ENCODE measurements at places on chromosomes 2 and 18. TPM values are rescaled to one million over a fixed set of nuclear protein-coding genes. Genes with fewer than 3 reads are reported as not detected.

Gene LRRC30
- total RNA-seq: not detected

Gene AFF3
- total RNA-seq: 12.8 TPM

Gene ASB18
- total RNA-seq: not detected

- H3K4me1 ChIP-seq: no peaks in the 10 kb centered on the region
- H3K4me3 ChIP-seq: no peak overlapping the region
- H3K27ac ChIP-seq: no peak overlapping the region
- H3K36me3 ChIP-seq: no peaks in the 10 kb centered on the region
Measured at GRCh38 chr18:67402543-67402942, 114.0 kb downstream of the DSEL start.

- H3K27ac ChIP-seq: peak overlapping the region; percentile 98
- H3K4me1 ChIP-seq: peaks cover 13% of the 10 kb centered on the region
- peak overlapping the region; percentile 87 for H3K4me3 ChIP-seq
- no peaks in the 10 kb centered on the region for H3K36me3 ChIP-seq
Measured at GRCh38 chr2:38376346-38377049, 575 bp downstream of the ATL2 start.

- DNase-seq: no peak
- no peaks in the 10 kb centered on the region for H3K27me3 ChIP-seq
- no peak overlapping the region for H3K27ac ChIP-seq
- no peaks in the 10 kb centered on the region for H3K4me1 ChIP-seq
Measured at GRCh38 chr2:169050476-169051240, 18.7 kb upstream of the DHRS9 start.

- H3K4me3 ChIP-seq: no peak overlapping the region
- no peaks in the 10 kb centered on the region for H3K4me1 ChIP-seq
- no peak for DNase-seq
- no peaks in the 10 kb centered on the region for H3K36me3 ChIP-seq
- H3K27me3 ChIP-seq: no peaks in the 10 kb centered on the region
- no peak overlapping the region for H3K27ac ChIP-seq
Measured at GRCh38 chr18:3346487-3346886, 84.6 kb downstream of the MYL12B start.

GRCh38 chr18:396251-396555 lies 104.3 kb downstream of the COLEC12 start:
- peaks cover 12% of the 10 kb centered on the region for H3K4me1 ChIP-seq
- H3K27me3 ChIP-seq: no peaks in the 10 kb centered on the region
- no peak for DNase-seq

DNA sequence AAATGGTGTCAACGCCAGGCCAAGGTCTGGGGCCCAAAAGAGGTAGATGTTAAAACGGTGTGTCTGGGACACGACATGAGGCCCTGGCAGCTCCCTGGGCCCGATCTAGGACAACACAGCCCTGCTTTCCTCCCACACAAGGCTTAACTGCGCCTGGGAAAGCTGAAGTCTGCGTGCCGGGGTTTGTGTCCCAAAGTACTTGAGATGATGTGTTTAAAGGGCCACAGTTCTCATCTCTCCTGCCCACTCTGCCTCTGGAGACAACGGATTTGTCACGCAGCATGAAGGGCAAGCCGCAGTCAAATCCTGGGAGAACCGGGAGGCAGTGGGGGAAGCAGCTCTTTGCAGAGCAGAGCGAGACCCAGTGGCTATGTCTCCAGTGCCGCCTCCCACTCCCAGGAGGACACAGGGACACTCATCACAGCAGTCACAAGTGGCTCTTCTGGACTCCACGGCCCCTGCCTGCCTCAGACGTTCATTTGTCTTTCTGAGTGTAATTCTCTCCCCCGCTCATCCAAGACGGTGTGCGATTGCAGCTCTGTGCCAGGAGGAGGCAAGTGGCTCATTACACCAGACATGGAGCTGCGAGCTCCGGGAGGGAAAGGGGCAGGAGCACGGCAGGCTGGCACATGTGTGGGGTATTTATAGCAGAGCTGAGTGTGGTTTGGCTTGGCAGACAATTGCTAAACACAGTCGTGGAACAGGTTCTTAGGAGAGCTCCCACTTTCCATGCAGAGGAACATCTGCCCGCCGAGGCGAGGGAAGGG lies 57.7 kb upstream of the SEMA4C start:
- H3K36me3 ChIP-seq: no peaks in the 10 kb centered on the region
- H3K4me3 ChIP-seq: no peak overlapping the region
- DNase-seq: peak; percentile 17
- no peak overlapping the region for H3K27ac ChIP-seq

Gene CDH2
- total RNA-seq: 267 TPM

DNA sequence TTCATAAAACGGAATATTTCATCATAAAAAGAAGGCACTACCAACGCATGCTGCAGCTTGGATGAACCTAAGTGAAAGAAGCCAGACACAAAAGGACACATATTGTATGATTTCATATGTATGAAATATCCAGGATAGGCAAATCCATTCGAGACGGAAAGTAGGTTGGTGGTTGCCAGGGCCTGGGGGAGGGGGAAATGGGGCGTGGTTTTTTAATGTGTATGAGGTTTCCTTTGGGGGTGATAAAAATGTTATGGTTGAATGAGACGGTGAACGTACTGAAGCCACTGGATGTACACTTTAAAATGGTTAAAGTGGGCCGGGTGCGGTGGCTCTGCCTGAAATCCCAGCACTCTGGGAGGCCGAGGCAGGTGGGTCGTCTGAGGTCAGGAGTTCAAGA lies 20.0 kb upstream of the SPATA3 start:
- peaks cover 4% of the 10 kb centered on the region for H3K4me1 ChIP-seq
- H3K36me3 ChIP-seq: no peaks in the 10 kb centered on the region
- no peaks in the 10 kb centered on the region for H3K27me3 ChIP-seq
- H3K27ac ChIP-seq: no peak overlapping the region

- H3K4me1 ChIP-seq: no peaks in the 10 kb centered on the region
- peaks cover 3% of the 10 kb centered on the region for H3K36me3 ChIP-seq
- H3K27ac ChIP-seq: no peak overlapping the region
- no peak overlapping the region for H3K4me3 ChIP-seq
- no peaks in the 10 kb centered on the region for H3K27me3 ChIP-seq
Measured at GRCh38 chr2:128103407-128103806, 12.4 kb downstream of the UGGT1 start.

Gene NEUROD1
- not detected for total RNA-seq

DNA sequence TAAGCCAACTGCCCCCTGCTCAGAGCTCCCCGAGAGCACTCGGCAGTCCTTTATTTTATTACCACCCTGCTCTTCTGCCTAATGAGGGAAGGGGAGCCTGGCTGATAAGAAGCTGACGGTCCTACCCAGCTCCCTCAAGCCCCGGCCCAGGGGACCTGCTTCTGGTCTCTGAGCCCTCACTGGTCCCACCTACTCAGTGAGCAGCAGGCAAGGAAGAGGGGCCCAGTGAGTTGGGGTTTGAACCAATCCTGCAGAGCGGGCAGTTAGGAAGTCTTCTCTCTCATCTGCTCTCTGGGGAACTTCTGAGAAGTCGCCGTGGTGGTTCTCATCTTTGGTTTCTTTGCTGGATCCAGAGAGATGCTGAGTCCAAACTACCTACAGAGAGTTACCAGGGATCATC lies 218.9 kb downstream of the NDUFA10 start:
- H3K4me3 ChIP-seq: no peak overlapping the region
- H3K27ac ChIP-seq: no peak overlapping the region
- H3K4me1 ChIP-seq: no peaks in the 10 kb centered on the region
- no peak for DNase-seq

GRCh38 chr2:105144941-105145300 lies 96.6 kb upstream of the GPR45 start:
- no peaks in the 10 kb centered on the region for H3K36me3 ChIP-seq
- no peaks in the 10 kb centered on the region for H3K4me1 ChIP-seq
- no peak for DNase-seq
- no peak overlapping the region for H3K27ac ChIP-seq

DNA sequence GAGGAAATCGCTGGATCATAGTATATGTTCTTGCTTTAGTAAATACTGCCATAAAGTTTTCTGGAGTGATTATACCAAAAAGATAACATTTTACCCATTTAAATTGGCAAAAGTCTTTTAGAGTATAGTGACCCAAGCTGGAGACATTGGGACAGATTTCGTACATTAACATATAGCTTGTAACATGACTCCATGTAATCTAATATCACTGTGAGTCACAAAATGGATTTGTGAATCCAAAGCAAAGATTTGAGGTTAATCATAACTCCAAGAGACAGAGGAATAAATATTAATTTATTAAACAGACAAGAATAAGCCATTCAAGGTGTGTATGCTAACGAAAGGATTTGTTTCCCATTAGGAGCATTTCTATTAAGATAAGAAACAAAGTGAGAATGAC lies 45.0 kb upstream of the RMP24 start:
- H3K27me3 ChIP-seq: no peaks in the 10 kb centered on the region
- H3K36me3 ChIP-seq: no peaks in the 10 kb centered on the region
- no peak overlapping the region for H3K27ac ChIP-seq
- DNase-seq: no peak
- no peak overlapping the region for H3K4me3 ChIP-seq

DNA sequence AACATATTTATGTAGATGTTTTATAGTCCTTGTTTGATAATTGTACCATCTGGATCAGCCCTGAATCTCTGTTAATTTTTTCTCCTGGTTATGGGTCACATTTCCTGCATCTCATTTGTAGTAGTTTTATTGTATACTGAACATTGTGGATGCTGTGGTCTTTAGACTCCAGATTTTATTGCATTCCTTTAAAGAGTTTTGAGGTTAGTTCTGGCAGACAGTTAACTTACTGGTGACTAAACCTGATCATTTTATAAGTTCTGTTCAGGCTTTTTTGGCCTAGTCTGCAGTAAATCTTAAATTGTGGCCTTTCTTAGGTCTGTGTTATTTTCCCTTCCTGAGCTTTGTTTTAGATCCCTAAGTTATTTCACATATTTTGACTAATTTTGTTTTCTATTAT lies 84.3 kb downstream of the FANCL start:
- H3K4me3 ChIP-seq: no peak overlapping the region
- H3K27ac ChIP-seq: no peak overlapping the region
- peaks cover 29% of the 10 kb centered on the region for H3K36me3 ChIP-seq
- no peaks in the 10 kb centered on the region for H3K4me1 ChIP-seq

DNA sequence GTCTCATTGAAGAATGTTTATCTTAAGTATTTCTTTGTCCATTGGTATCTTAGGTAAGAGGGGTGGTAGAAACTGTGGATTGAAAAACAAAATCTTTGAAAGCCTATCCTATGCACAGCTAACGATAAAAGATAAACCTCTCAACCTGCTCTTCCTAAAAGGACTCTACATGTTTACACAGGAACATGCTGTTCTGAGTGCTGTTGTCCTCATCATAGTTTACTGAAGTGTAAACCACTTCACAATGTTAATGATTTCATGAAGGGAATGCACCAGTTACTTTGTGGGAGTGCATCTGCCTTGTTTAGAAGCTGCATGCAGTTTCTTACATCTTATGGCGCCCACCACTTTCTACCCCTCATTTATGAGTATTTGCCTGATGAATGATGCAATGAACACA lies 1.2 kb downstream of the ACMSD start:
- no peaks in the 10 kb centered on the region for H3K4me1 ChIP-seq
- no peaks in the 10 kb centered on the region for H3K27me3 ChIP-seq
- H3K36me3 ChIP-seq: no peaks in the 10 kb centered on the region

GRCh38 chr2:32804205-32804604 lies 142.5 kb upstream of the LTBP1 start:
- H3K4me1 ChIP-seq: peaks cover 26% of the 10 kb centered on the region
- H3K27ac ChIP-seq: peak overlapping the region; percentile 59
- H3K4me3 ChIP-seq: no peak overlapping the region
- no peaks in the 10 kb centered on the region for H3K27me3 ChIP-seq
- DNase-seq: no peak

GRCh38 chr2:231321556-231322334 lies 73.8 kb upstream of the B3GNT7 start:
- no peaks in the 10 kb centered on the region for H3K27me3 ChIP-seq
- H3K27ac ChIP-seq: no peak overlapping the region
- H3K4me3 ChIP-seq: no peak overlapping the region

GRCh38 chr2:156445296-156446220 lies 9.4 kb downstream of the GPD2 start:
- H3K27ac ChIP-seq: no peak overlapping the region
- no peak overlapping the region for H3K4me3 ChIP-seq
- peaks cover 2% of the 10 kb centered on the region for H3K4me1 ChIP-seq
- no peaks in the 10 kb centered on the region for H3K27me3 ChIP-seq
